ENCODE measurements at places on chromosomes 5 and 9. TPM values are rescaled to one million over a fixed set of nuclear protein-coding genes. Genes with fewer than 3 reads are reported as not detected.

GRCh38 chr9:133716564-133717112 is 21.5 kb downstream of the SARDH start:
- H3K27ac ChIP-seq: peak overlapping the region; percentile 50
- DNase-seq: no peak
- no peak overlapping the region for H3K4me3 ChIP-seq
- H3K27me3 ChIP-seq: no peaks in the 10 kb centered on the region
- no peaks in the 10 kb centered on the region for H3K36me3 ChIP-seq
- H3K4me1 ChIP-seq: no peaks in the 10 kb centered on the region

DNA sequence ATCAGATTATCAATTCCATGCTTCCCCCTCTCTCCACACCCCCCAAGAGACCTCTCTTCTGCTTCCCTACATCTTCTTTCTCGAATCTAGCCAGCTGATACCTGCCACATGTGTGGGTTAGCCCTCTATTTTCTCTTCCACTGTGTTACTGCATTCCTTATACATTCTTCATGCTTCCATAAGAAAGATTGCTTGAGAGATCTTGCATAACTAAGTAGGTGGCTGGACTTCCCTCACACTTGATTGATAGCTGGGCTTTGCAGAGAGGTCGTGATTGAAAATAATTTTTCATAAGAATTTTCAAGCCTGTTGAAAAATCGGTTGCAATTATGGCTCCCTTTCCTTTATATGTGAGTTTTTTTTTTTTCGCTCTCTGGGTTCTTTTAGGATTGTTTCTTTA is 33.0 kb upstream of the PANK3 start:
- H3K4me3 ChIP-seq: no peak overlapping the region
- no peak for DNase-seq
- no peaks in the 10 kb centered on the region for H3K36me3 ChIP-seq
- H3K27me3 ChIP-seq: no peaks in the 10 kb centered on the region
- peaks cover 10% of the 10 kb centered on the region for H3K4me1 ChIP-seq
- H3K27ac ChIP-seq: no peak overlapping the region

DNA sequence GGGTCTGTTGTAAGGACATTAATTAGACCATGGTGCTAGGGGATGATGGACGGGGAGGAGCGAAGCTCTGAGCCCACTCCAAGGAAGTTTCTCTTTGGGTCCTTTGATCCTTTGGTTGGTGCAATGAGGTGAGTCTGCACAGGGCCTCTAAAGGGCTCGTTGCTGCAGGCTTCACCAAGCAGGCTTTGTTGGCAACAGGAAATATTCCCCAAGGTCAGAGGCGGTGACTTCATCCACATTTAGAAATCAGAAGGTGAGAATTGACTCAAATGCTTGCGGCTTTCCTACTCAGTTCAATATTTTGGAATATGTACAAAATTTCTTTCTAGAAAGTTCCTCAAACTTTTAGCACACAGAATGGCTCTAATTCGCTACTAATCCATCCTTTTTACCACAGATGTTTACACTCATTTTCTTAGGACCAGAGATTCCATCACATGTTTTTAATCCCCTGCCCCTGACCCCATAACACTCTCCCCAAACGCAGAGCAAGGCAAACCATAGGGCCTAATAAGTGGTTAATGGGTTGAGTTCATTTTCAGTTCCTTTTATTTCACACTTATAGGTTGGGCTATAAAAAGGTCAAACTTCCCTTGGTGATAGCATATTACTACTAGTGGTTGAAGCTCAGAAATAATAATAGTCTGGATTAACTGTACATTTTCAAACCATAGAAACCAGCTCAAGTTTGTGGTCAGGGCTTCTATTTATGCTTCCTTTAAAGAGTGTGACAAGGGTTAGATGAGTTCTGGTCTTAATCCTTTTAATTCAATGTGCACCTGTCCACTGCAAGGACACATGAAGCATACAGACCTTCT is 37.3 kb upstream of the TMEM252 start:
- no peak overlapping the region for H3K4me3 ChIP-seq
- H3K27ac ChIP-seq: no peak overlapping the region
- no peak for DNase-seq
- H3K4me1 ChIP-seq: no peaks in the 10 kb centered on the region
- no peaks in the 10 kb centered on the region for H3K27me3 ChIP-seq

- no peaks in the 10 kb centered on the region for H3K36me3 ChIP-seq
- DNase-seq: peak; percentile 53
- H3K4me1 ChIP-seq: peaks cover 71% of the 10 kb centered on the region
- peak overlapping the region; percentile 94 for H3K27ac ChIP-seq
Measured at GRCh38 chr9:127569886-127570401, 42.1 kb upstream of the STXBP1 start.

DNA sequence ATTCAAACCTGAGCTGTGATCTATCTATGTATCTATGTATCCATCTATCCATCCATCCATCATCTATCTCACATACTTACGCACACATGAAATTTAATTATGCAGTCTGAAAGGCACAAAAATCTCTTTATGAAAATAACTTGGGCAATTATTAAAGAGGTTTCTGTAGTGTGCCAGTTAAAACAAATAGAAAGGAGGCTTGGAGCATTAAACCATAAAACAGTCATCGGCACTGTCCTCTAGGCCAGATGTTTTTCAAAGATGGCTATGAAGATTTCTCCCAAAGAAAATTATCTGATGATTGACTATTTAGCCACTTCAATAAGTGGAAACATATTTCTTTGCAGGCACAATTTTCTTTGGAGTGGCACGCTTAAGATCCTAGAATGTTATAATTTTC is 392.5 kb upstream of the RPS23 start:
- no peaks in the 10 kb centered on the region for H3K4me1 ChIP-seq
- H3K27ac ChIP-seq: no peak overlapping the region
- no peak for DNase-seq
- no peaks in the 10 kb centered on the region for H3K27me3 ChIP-seq

The SPINK6 gene
- not detected for total RNA-seq
